ENCODE measurements at places on chromosomes 5 and 9.

DNA sequence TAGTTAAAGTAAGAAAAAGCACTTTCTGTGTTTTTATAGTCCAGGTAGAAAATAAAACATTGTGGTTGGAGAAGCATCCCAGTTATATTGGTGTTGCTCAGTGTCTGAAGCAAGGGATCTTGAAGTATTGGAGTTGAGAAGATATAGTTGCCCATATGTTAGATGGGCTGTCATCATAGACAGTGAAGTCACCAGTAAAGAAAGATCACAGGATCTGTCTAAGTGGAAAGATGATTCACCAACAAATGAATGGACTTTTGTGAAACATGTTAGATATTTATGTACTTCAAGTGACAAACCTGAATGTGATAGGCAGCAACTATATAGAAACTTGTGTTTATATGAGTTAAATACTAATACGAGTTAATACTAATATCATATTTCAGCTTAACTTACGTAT is 11.7 kb downstream of the OGN start:
- DNase-seq = no peak

- no peak for DNase-seq
Observed at GRCh38 chr5:97100476-97100875, 41.9 kb downstream of the LIX1 start.

- no peak for DNase-seq
Observed at GRCh38 chr9:111632695-111633388, 1.7 kb downstream of the DNAJC25 start.

GRCh38 chr5:65037831-65038815 is 269.4 kb downstream of the CWC27 start:
- no peak for DNase-seq

DNA sequence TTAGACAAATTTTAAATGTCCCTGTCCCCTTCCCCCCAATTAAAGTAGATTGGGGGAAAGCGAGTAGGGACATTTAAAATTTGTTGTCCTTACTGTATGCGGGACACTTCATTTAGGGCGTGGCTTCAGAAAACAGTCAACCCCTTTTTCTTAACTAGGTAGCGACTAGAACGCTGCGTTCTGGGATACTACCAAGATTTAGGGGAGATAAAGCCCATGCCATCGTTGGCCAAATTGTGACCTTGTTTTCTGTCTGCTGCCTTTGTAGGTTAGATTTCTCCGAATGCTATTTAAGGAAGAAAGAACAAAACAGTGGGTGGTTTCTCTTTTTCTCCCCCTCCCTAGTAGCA is 1.2 kb downstream of the CKS2 start:
- no peak for DNase-seq

GRCh38 chr9:108245331-108245730 is 610.5 kb downstream of the ACTL7B start:
- no peak for DNase-seq

GRCh38 chr9:93209097-93209496 is 25.2 kb downstream of the WNK2 start:
- DNase-seq = no peak

DNA sequence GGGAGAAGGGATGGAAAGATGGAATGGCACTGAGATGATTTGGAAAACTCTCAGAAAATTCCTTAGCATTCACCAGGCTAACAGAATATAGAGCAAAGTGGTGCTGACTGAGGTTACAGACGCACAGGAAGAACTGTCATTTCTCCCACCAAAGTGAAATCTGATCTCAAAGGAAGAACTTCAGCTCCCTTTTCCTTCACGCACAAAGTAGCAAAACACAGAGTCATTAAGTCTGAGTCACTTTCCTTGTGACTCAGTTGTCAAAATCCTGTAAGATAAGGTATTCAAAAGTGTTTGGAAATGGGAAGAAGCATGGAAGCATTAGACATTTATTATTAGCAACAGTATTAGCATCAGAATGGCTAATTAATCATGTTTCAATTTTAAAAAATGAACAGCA is 11.7 kb downstream of the MPDZ start:
- DNase-seq = no peak

DNA sequence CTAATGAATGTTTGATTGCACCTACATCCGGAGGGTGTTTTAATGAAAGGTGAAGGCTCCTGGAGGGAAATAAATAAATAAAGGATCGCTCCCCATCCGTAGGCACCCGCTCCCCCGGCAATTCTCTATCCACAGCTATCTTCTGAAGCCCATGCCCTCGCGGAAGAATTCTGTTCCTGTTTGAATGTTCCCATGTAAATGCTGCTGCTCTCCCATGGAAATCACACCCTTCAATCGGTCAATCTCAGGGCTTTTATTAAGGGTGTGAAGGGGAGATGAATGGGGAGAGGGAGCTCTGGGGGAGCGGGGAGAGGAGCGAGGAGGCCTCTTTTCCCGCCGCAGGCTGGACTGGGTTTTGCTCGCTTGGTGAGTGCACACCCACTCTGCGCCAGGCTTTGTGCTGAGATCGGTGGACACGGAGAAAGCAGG is 21.1 kb upstream of the ARAP3 start:
- DNase-seq = no peak

GRCh38 chr9:37430841-37431597 is 8.5 kb downstream of the GRHPR start:
- DNase-seq = no peak

GRCh38 chr9:33193818-33194217 is 26.7 kb upstream of the B4GALT1 start:
- DNase-seq = no peak

GRCh38 chr5:169218861-169219260 is 82.1 kb downstream of the SLIT3 start:
- no peak for DNase-seq

GRCh38 chr9:79382044-79382443 is 189.7 kb upstream of the TLE4 start:
- DNase-seq = no peak

DNA sequence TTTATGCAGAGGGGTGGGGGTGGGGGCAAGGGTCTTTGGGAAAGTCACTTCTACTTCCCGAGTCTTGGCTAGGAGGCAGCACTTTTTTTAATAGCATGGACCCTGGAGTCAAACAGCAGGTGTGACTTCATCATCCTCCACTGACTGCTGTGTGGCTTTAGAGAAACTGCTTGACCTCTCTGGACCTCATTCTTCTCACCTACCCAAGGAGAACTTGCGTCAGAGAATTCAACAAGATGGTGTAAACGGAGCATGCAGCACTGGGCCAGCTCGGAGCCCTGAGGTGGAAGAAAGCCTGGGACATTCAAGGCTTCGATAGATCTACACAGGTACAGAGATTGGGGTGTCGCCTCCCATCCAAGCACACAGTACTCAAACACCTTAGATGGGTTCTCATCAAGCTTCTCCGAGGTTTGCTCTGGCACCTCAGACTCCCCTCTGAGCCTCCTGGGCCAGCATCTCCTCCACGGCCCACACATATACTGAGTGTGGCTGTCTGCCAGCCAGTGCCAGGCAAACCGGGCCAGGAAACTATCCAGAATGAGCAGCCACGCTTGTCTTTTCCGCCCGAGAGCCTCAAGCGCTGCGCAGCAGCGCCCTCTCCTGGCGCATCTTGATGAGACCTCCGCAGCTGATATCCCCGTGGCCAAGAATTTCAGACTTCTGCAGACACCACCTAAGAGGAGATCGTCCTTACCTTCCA is 4.6 kb upstream of the SLC25A48 start:
- DNase-seq = peak; percentile 73

DNA sequence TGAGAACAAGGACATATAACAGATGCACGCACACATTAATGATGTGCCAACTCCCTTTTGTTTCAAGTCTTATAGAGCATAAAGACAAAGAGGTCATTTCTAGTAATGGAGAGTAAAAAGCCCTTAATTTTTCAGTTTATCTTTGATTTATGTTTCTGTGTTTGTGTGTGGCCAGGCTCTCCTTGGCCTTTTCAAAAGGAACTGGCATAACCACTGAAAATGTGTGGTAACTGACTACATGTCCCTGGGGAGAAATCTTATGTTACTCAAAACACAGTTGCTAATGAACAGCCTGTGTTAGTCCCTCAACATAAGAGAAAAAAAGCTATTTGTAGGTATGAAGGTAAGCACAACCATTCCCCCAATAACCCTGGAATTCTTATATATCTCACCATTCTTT is 47.6 kb upstream of the SHOC1 start:
- DNase-seq = no peak

DNA sequence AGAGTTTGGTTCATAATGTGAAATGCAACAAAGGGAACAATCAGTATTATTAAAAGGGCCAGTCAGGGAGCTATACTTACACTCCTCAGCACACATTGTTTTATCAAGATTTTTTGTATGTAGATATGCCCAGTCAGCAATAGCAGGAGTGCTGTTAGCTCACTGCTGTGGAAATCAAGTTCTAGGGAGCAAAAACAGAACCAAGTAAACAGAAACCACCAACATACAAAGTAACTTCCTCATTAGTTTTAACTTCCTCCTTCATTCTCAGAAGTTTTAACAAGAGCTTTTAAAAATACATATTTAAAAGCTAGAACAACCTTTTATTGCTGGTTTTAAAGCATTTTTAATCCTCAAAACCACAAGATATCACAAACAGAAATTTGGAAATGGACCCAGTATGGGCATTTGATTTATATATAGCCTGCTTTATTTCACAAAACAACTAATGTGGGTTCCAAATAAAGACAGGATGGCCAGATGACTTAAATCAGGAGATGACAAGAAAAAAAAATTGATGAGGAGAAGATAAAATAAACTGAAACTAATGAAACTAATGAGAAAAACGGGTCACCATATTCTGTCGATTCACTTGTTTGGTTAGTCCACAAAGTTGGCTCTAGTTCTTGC is 178.5 kb downstream of the ADAMTS12 start:
- DNase-seq = no peak

DNA sequence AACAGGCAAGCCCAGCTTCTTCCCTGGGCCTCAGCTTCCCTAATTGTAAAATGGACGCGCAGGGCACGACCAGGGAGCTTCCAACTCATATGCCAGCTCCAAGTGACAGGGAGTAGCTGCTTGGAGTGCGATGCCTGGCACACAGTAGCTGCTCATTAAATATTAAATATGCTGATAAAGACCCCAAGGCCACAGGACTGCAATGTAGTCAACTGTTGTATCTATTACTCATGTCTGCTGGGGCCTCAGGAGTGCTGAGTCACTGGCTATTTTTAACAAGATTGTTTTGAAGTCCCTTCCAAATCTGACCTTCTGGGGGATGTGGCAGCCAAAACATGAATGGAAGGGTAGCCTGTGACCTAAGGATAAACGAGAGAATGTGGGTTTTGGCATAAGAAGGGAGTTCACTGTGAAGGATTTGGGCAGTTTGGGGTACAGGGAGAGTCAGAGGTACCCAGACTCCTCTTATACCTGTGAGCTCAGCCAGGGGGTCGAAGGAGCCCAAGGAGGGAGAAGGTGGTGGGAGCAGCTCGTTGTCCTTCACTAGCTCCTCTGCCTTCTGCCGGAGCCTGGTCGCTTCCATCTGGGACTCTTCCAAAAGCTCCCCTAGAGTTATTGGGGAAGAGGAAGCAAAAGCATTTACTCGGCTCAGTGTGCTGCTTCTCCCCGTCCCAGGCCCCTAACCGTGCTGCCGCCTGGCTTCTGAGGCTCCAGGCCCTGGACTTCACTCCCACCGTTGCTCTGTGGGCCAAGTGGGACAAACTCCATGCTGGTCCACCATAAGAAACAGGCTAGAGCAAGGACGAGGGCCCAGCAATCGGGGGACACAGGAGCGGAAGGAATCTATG is 17.5 kb downstream of the TNIP1 start:
- no peak for DNase-seq

GRCh38 chr5:57832875-57833274 is 350.3 kb upstream of the ACTBL2 start:
- no peak for DNase-seq

- DNase-seq = no peak
Observed at GRCh38 chr5:76525956-76526355, 97.2 kb downstream of the F2RL2 start.

DNA sequence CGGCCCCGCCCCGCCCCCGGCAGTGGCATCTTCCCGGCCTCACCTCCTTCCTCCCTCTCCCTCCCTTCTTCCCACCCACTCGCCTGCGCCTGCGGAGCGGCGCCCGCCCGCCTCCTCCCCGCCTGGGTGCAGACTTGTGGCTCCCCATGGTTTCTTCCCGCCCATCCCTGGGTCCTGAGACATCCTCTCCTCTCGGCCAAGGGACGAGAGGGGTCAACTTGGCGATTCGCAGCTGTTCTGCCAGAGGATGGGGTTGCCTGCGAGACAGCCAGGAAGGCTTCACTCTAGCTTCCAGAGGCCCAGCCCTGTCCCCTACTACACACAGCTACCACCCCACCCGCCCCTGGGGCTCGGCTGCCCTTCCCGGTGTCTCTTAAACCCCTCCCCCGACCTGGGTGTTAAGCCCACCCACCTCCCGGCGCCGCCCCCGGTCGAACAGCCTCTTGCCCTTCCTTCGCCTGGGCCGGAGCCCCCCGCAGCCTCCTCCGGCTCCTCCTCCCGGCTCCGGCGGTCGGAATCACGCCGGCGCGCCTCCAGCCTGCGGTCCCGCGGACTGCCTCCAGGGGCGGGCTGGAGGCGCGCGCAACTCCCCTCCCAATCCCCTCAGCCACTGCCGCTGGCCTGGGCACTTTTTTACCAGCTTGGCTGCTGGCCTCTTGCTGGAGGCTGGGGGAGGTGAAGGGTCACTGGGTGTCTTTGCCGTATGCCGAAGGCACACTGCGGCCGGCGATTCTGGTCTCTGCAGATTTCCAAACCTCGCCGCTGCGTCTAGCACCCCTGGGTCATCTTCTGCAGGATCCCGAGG is 1.9 kb downstream of the JADE2 start:
- peak; percentile 75 for DNase-seq

DNA sequence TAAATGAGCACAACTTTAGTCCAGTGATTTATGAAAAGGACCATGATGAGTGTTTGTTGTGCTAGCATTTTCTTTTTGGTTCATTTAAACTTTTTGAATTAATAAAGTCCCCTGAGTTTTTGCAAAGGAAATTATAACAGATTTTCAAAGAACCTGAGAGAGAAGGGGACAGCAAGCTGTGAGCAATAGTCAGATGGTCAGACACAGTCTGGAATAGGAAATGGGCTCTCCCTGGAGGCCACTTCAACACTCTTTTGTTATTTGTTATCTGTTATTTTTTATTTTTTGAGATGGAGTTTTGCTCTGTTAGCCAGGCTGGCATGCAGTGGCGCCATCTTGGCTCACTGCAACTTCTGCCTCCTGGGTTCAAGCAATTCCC is 171.1 kb downstream of the ARHGEF28 start:
- no peak for DNase-seq

DNA sequence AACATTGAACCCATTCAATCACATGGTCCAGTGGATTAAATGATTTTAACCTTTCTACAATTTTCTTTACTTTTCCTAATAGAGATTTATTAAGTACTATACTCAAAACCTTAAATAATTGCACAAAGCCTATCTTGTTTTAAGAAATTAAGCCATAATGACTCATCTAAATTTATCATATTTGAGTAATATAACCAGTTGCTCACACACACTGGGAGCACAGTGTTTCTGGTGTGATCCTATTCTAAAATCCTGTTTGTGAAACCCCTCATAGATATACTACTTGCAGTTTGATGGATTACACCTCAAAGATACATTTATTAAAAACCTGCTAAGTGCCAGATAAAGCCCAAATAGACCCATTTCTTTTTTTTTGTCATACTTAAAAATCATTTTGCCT is 668.3 kb upstream of the CDH18 start:
- DNase-seq = no peak

GRCh38 chr9:76537150-76537646 is 78.2 kb downstream of the GCNT1 start:
- no peak for DNase-seq

GRCh38 chr9:127128341-127129072 is 6.1 kb upstream of the ANGPTL2 start:
- no peak for DNase-seq

Measured in stimulated activated effector memory CD8-positive, alpha-beta T cell treated with anti-CD3 and anti-CD28 coated beads, Interleukin-12 subunit alpha, Interleukin-12 subunit beta, amount 100 ng/mL, for 72 hours (primary cell).